ENCODE measurements at places on chromosomes 2 and 18. TPM values are rescaled to one million over a fixed set of nuclear protein-coding genes. Genes with fewer than 3 reads are reported as not detected.

OSR1 gene
- 9.7 TPM for total RNA-seq

MC4R gene
- total RNA-seq = not detected

INHA gene
- total RNA-seq = 0.43 TPM

KCNIP3 gene
- total RNA-seq = 3.0 TPM

- no peaks in the 10 kb centered on the region for H3K27me3 ChIP-seq
- H3K36me3 ChIP-seq = no peaks in the 10 kb centered on the region
- no peak for DNase-seq
Measured at GRCh38 chr18:10928772-10929373, 220.5 kb downstream of the PIEZO2 start.

- DNase-seq = peak; percentile 47
- H3K36me3 ChIP-seq = no peaks in the 10 kb centered on the region
- H3K4me3 ChIP-seq = no peak overlapping the region
- H3K4me1 ChIP-seq = no peaks in the 10 kb centered on the region
- H3K27me3 ChIP-seq = no peaks in the 10 kb centered on the region
Measured at GRCh38 chr18:48637081-48637990, 98.5 kb downstream of the CTIF start.

- no peaks in the 10 kb centered on the region for H3K4me1 ChIP-seq
- H3K27ac ChIP-seq = no peak overlapping the region
- H3K27me3 ChIP-seq = no peaks in the 10 kb centered on the region
Measured at GRCh38 chr2:74747411-74748080, 86.4 kb upstream of the HK2 start.

DNA sequence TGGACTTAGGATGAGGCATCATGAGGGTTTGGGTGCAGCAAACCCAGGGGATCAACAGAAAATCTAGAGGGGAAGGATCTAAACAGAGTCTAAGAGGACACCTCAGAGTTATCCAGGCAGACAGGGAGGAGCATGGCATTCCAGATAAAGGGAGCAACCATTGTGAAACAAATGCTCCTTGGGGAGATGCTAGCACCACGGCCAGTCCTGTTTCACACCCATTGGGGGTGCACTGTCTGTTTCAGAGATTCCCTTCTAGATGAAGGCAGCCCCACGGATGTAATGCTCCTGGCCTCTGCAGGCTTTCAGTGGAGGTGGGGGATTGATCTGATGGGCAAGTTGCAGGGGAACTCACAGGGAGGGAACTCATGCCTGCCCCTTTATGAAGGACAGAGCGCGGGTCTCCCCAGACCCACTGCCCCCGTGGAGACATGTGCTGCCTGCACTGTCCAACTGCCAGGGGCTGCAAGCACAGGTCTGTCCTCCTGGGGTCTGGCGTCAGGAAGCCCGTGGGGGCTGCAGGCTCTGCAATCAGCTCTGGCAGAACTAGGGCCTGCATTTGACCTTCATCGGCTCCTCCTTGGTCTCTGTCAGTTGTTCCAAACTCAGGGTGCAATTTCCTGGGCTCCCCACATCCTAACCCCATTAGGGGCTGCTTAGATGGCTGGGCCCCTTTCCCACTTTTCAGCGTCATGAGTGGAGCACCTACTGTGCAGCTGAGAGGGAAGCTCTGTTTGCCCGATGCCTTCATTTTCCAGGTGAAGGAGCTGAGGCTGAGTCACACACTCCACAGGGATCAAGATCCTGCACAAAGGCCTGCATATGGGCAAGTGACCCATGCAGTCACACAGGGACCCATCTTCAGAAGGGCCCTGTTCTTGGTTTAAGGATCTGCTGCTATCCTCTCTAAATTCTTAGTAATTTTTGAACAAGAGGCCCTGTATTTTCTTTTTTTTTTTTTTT, 163.4 kb downstream of the ARL4C start:
- peaks cover 9% of the 10 kb centered on the region for H3K4me1 ChIP-seq
- DNase-seq = no peak
- H3K4me3 ChIP-seq = no peak overlapping the region
- H3K27me3 ChIP-seq = no peaks in the 10 kb centered on the region

DNA sequence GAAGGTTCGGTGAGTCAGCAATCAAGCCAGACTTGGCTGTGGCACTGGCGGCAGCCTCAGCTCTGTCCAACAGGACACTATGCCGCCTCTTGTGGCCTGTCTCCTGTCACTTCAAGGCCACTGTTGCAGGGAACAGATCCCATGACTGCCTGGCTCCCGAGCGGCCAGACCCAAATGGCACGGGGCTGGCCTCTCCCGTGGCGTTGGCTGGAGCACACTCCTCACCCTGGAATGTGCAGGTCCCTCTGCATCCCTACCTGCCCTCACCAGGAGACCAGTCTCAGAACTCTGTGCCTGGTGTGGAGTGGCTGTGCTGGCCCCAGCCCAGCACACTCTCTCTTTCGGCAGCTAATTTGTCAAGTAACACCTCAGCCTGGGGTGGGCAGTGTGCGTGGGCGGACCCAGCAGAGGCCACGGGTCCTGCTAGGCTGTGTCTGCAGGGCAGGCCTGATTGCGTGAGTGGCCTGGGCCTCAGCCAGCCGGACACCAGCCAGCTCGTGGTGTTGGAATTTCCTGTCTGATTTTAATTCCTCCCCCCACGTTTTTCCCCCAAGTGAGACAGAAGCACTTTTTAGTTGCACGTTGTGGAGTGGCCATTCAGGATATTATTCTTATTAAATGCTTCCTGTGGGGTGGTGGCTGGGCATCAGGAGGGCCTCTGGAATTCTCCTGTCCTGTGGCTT, 179.3 kb downstream of the GLI2 start:
- no peak overlapping the region for H3K4me3 ChIP-seq
- H3K36me3 ChIP-seq = no peaks in the 10 kb centered on the region
- H3K4me1 ChIP-seq = peaks cover 27% of the 10 kb centered on the region
- H3K27me3 ChIP-seq = no peaks in the 10 kb centered on the region

DNA sequence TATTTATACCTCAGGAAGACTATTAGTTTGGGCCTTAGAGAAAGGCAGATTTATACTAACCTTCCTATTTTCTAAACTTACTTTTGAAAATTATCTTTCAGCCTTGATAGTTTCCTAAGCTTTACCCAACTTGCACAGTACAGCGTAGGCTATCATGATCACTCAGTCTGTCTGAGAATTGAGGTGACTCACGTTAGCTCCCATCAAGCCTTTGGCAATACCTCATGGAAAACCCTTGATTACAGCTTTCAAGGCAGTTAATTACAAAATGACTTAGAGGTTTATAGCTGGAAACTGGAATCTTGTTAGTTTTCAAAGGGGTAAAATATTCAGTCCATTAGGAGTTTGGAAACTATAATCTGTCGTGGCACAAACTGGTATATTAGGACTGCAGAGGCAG, 26.4 kb upstream of the ARMC9 start:
- DNase-seq = no peak
- peaks cover 4% of the 10 kb centered on the region for H3K4me1 ChIP-seq
- H3K36me3 ChIP-seq = peaks cover 40% of the 10 kb centered on the region

Measured in upper lobe of right lung (tissue), 1 donor.